ENCODE measurements at places on chromosomes 7 and 10.

DNA sequence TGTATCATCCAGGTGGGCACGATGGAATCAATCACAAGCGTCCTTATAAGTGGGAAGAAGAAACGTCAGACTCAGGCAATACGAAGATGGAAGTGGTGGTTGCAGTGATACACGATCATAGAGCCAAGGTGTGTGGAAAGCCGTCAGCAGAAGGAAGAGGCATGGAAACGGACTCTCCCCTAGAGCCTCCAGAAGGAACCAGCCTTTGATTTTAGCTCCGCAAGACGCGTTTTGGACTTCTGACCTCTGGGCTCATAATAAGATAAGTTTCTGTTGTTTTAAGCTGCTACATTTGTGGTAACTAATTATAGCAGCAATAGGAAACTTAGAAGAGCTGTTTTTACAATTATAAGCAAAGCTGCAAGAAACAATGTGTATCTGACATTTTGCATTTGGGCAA lies 14.8 kb downstream of the FANK1 start:
- DNase-seq: no peak

- DNase-seq: no peak
Measured at GRCh38 chr10:124429576-124429975, 10.9 kb upstream of the OAT start.

- DNase-seq: no peak
Measured at GRCh38 chr7:73971322-73971703, 56.7 kb upstream of the ELN start.

DNA sequence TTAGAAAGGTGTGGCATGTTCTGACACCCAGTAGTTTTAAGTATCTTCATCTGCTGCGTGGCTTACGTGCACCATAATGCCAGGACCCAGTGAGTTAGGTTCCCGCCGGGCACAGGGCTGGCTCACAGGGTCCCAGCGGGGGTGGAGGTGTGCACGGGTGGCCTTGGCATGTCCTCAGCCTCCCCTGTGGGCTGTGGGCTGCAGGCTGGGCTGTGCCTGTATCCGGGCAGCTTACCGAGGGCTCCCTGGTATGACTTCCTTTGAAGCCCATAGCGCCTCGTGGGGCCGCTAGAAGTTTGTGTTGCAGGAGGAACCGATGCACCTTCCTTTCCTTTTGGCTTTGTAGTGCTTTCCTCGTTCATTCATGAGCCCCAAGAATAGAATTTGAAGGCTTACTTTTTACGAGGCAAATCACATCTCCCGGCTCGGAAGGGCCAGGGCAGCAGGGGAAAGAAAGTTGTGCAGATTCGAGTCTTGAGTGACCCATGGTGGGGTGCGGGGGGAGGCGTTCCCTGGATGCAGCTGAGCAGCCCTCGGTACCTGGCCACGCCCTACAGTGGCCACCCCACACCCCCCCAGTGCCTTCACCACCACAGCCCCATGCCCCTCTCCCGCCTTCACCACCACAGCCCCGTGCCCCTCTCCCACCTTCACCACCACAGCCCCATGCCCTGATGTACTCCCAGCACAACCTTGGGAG lies 113.2 kb downstream of the WDR37 start:
- DNase-seq: no peak

DNA sequence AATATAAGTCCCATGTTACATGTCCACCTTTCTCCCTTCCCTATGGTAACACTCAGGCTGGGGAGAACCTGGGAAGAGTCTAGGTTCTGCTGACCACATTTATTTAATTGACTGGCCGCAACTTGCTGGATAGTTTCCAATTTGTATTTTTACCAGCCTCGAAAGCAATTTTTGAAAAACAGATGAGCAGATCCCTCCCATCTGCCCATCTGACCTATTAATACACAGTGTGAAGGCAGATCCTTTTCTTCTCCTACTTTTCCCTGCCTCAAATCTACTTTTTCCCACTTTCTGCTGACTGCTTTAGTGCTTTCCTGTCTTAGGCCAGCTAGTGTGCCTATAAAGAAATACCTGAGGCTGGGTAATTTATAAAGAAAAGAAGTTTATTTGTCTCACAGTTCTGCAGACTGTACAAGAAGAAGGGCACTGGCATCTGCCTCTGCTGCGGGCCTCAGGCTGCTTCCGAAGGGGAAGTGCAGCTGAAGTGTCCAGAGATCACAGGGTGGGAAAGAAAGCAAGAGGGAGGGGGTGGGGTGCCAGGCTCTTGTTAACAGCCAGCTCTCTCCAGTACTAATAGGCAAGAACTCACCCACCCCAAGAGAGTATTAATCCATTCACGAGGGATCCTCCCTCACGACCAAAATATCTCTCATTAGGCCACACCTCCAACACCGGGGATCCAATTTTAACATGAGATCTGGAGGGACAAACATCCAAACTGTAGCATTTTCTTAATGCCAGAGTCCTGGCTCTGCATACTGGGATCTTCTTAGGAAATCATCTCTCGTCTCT lies 336.0 kb upstream of the IGFBP3 start:
- DNase-seq: no peak

GRCh38 chr10:121832647-121833046 lies 95.2 kb downstream of the ATE1 start:
- no peak for DNase-seq

GRCh38 chr7:16260236-16260728 lies 161.1 kb downstream of the CRPPA start:
- DNase-seq: no peak

- no peak for DNase-seq
Measured at GRCh38 chr10:92822060-92822634, 26.2 kb upstream of the EXOC6 start.

GRCh38 chr10:131677671-131678070 lies 223.1 kb upstream of the PPP2R2D start:
- DNase-seq: no peak

GRCh38 chr10:33963729-33964128 lies 629.3 kb upstream of the NRP1 start:
- DNase-seq: no peak

GRCh38 chr10:71766717-71767419 lies 6.5 kb downstream of the VSIR start:
- DNase-seq: no peak

GRCh38 chr10:71727105-71727737 lies 7.6 kb upstream of the C10orf105 start:
- DNase-seq: peak; percentile 58

DNA sequence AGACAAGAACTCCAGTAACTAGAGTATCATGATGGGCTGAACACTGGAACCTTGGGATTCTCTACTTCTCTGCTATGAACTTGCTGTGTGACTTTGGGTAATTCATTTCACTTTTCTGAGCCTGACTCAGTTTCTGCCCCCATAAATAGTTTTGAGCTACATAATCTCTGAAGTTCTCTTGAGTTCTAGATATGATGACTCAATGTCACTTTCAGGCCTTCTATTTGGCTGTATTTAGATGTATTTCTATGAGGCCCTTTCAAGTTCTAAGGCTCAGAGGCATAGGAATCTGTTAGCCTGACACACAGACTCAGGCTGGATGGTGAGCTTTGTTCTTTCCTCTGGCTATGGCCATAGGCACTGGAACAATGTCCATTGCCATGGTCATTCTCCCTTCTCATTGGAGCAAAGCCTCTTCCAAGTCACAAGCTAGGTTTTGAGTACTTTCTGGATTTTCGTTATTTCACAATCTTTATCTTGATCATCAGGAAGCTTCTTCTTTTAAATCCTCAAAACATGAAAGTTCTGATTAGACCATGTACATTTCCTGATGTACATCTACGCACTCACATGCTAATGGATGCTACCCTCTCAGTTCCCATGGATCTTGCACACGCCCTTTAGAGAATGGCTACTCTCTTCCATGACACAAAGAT lies 101.6 kb downstream of the TES start:
- no peak for DNase-seq

DNA sequence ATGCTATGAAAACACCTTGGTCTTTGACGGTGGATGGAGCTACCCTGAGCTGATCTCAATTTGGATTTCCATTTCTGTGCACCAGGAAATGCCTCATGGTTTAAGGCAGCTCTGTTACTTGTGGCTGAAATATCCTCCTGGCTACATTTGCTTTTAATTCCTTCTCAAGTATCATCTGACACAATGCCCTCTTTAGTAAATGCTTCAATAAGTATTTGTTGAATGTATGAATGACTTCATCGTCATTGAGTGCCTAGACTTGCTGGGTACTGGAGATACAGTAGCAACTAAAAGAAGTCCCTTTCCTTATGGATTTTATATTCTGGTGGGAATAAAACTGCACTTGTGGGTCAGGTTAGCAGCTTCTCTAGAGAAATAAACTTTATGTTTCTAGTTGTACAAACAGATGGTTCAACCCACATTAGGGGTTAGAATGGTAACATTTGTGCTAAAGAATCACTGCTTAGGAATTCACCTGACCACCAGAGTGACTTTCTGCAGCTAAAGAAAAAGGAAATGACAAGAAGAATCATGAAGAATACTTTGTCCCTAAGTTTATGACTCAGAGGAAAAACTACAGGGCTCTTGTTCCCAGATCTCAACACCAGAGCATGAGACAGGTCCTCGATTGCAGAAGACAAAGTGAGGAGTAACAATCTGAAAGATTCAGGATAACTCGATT lies 21.8 kb upstream of the SMNDC1 start:
- no peak for DNase-seq

DNA sequence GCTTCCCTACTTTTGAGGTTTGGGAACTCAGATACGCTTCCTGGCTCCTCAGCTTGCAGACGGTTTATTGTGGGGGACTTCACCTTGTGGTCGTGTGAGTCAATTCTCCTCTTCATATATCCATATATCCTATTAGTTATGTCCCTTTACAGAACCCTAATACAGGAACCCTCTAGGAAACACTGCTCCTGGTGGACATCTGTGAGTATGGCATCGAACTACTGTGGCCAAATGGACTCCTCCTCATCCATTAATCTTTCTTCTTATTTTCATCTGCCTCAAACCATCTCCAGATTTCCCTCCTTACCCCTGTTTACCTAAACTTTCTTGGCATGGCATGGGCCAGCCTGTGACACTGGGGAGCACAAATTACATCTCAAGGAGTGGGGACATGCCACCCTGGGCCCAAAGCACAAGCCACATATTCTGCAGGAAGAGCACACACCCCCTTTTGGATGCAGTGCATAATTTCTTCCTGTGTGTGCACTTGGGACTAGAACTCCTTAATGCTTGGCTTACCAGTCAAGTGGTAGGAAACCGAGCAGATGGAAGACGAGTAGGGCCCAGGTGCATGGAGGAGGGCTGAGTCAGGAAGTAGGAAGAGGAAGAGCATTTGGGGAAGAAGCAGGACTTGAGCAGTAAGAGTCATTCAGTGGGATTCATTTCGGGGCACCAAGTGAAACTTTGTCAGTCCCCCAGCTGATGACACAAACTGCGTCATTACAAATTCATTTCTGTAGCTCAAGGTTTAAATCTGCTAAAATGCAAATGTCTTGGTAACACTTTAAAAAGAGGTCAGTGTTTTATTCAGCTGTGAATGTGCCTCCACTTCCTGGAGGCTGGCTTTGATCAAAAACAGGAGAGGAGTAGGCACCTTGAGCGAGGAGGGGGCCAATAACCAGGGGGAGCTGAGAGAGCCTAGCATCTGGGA lies 80.8 kb upstream of the PLXNA4 start:
- DNase-seq: no peak

GRCh38 chr7:49852619-49853462 lies 79.4 kb downstream of the VWC2 start:
- peak; percentile 25 for DNase-seq

DNA sequence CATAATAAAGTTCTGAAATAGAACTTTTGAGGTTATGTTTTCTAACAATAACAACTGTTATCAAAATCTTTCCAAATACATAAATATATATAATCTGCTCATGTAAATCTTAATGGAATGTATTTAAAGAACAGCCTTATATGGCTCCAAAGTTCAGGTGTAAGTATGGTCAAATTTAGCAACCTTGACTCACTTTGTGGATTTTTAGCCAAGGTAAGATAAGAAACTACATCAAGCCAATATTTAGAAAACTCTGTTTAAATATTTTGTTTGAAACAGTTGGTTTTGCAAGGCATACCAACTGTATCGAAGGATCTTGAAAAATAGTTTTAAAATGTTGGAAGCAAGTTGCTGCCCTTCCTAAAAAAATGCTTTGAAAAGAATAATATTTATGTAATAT lies 228.9 kb upstream of the SEMA3D start:
- DNase-seq: no peak

- DNase-seq: no peak
Measured at GRCh38 chr7:116569737-116570136, 44.9 kb downstream of the CAV1 start.

- no peak for DNase-seq
Measured at GRCh38 chr7:143437578-143437977, 5.7 kb upstream of the TAS2R60 start.

DNA sequence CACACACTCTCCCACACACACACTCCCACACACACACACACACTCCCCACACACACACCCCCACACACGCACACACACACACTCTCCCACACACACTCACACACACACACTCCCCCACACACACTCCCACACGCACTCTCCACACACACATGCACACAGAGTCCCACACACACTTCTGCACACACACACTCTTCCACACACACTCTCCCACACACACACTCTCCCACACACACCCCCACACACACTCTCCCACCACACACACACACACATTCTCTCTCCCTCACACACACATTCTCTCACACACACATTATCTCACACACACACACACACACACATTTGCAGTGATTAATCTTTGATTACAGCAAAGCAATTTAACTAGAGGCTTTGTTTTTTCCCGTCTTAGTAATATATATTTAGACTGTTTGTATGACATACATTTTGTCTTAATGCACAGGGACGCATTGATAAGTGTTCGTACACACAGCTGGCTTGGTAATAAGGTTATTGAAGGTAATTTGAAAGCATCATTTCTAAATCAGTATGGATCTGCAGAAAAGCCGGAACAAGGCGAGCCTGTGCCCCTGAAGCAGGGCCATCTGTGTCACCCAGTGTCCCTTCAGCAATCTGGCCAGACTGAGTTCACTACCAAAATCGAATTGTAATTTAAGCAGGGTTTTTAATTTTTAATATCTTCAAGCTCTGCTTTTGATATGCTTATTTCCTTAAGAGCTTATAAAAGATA lies 69.9 kb upstream of the SH2B2 start:
- no peak for DNase-seq

DNA sequence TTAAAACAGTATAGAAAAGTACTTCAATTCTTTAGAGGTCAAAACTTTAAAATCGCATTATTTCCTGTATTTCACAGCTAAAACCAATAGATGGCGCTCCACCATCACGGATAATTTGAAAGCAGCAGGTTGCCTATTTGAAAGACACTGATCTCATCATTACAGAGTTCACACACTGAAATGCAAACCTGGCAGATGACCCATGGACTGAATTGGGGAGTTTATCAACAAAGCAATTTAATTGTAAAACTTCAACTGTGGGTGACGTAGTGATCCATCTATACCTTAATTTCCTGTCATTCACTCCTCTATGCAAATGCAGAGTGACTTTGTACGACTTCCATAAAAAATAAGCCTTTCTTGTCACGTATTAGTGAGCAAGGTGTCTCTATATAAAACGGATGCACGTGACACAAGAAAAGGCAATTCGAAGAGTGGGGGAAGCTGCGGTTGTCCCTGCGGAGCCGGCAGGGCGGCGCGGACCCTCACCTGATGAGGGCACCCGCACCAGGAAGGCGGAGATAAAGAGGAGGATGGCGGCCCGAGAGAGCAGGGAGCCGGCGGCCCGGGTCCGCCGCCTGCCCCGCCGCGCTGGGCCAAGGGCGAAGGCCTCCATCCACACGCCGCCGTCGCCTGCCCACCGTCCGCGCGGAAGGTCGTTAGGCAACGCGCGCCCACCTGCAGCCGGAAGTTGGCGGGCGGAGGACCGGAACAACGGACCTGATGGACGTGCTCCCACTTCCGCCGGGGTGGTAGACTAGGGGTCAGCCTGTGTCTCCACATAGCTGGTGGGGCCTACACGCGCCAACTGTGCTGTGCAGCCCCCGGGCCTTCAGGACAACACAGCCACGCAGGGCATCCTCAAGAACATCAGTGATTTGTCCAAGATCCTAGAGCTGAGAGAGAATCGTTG lies at the start of gene ZPBP:
TSS of gene ZPBP (minus strand) at position 668 of the 913 bp plus-strand sequence. CDS start at position 616, 52 bp downstream.
- DNase-seq: peak; percentile 19
